CD4-positive, alpha-beta T cell treated with Interleukin-4 for 4 hours (primary cell): ENCODE measurements at places on chromosomes 7 and 10.

- DNase-seq = no peak
Observed at GRCh38 chr10:84890706-84891105, 562.3 kb downstream of the CCSER2 start.

GRCh38 chr7:30898411-30898810 is 13.2 kb upstream of the AQP1 start:
- no peak for DNase-seq

DNA sequence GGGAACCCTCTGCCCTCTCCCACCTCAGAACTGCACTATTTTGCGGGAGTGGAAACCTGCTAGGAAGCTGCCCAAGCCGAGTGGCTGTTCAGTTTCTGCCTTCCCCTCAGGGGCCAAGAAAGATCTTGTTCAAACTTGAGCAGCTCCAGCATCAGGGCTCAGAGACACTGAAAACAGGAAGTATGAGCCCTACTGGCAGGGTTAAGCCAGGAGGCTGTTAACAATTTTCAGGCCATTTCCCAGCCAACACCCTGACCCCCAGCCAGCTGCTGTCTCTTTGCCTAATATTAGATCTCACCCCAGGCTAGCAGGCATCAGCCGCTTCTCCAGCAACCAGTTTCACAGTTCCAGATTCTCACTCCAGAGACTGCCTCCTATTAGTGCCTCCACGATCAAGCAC is 9.2 kb downstream of the PLAU start:
- DNase-seq = no peak

- no peak for DNase-seq
Observed at GRCh38 chr10:60073781-60074656, 167.7 kb upstream of the CCDC6 start.

- DNase-seq = no peak
Observed at GRCh38 chr10:26064106-26064505, 130.1 kb downstream of the MYO3A start.

GRCh38 chr7:4883372-4884144 is at the start of gene RADIL:
Gene RADIL (minus strand): TSS chr7:4883716. CDS start chr7:4878139, 5,577 bp downstream.
- peak; percentile 70 for DNase-seq

DNA sequence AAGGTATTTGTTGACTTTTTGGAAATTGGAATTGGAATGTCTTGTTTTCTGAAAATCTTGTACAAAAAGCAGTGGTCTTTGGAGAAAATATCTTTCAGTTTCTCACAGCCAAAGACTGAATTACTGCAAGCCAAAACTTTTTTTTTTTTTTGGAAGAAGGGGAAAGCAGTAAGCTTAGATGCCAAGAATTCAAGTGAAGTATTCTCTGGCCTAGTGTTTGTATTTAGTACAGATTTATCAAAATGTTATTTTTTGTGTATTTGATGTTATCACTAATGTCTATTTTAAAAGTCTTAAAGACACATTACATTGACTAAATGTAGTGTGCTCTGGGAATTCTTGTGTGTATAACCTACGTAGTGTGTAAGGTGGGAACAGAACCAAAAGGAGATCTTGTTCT is 6.2 kb downstream of the TET1 start:
- DNase-seq = no peak

DNA sequence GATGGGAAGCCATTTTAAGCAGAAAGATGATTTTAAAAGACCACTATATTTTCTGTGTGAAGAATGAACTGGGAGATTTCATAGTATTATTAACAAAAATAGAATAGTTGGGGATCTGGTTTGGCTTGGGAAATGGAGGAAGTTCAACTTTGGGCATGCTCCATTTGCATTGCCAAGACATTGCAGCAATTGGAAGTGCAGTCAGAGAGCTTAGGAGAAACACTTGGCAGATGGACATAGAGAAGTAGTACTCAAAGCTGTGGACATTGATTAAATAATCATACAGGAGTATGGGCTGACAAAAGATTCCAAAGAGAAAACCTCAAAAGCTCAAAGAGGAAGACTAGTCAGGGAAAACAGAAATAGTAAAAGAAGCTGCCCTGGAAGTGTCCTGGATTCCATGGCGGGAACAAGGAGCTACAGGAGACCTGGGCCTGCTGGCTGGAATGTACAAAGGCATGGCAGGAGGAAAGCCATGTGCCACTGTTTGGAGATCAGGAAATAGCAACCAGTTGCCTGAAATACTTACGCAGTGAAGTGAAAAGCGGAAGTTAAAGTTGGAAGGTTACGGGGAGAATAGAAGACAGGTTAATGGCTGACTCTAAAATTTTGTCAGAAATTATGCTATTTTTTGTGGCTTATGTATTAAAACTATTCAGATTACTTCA is 93.6 kb upstream of the MXI1 start:
- DNase-seq = no peak

GRCh38 chr7:102426268-102427018 is 6.9 kb upstream of the ORAI2 start:
- DNase-seq = peak; percentile 83

- no peak for DNase-seq
Observed at GRCh38 chr7:113548561-113548960, 370.2 kb downstream of the PPP1R3A start.

DNA sequence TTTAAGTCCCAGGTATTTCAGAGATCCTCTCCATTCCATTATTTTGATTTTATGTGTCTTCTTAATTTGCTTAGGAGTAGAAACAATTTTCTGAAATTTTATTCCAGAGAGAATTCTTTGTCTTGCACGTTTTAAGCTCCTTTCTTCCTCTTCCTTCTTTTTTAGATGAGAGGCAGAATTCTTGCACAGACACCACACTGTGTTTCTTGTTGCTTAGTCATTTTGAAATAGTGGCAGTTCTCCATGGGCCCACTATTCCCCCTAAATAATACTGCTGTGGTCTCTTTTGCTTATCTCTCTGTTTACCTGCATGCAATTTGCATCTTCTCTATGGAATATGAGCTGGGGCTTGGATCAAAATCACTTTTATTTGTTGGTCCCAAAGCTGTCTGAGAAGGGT is 54.3 kb upstream of the WAC start:
- no peak for DNase-seq

- no peak for DNase-seq
Observed at GRCh38 chr7:36430881-36431280, 41.2 kb downstream of the ANLN start.

DNA sequence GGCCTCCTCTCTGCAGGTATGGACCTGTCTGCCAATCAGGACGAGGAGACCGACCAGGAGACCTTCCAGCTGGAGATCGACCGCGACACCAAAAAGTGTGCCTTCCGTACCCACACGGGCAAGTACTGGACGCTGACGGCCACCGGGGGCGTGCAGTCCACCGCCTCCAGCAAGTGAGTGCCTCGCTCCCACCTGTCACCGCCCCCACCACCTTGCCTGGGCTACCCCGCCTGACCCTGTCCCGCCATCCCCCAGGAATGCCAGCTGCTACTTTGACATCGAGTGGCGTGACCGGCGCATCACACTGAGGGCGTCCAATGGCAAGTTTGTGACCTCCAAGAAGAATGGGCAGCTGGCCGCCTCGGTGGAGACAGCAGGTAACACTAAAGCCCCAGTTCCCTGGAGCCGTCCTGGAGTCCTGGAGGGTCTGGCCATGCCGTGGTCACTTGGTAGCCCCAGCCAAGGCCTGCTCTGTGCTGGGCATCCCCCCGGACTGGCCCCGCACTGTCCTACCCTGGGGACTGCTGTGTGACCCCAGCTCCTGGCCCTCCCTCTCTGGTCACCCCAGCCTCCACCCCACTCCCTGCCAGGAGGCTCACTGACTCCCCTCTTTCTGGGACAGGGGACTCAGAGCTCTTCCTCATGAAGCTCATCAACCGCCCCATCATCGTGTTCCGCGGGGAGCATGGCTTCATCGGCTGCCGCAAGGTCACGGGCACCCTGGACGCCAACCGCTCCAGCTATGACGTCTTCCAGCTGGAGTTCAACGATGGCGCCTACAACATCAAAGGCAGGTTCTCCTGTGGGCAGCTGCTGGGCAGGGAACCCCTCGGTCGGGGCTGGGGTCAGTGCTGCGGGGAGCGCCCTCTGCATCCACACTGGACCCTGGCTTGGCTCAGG is 178.0 kb downstream of the RNF216 start:
- no peak for DNase-seq
